Stimulated activated CD4-positive, alpha-beta T cell treated with anti-CD3 and anti-CD28 coated beads, Interleukin-4, amount 100 ng/mL, for 48 hours (primary cell): ENCODE measurements at places on chromosomes 5 and 9.
A peak's percentile ranks its signal among the peaks of the same experiment; 100 is the strongest.

DNA sequence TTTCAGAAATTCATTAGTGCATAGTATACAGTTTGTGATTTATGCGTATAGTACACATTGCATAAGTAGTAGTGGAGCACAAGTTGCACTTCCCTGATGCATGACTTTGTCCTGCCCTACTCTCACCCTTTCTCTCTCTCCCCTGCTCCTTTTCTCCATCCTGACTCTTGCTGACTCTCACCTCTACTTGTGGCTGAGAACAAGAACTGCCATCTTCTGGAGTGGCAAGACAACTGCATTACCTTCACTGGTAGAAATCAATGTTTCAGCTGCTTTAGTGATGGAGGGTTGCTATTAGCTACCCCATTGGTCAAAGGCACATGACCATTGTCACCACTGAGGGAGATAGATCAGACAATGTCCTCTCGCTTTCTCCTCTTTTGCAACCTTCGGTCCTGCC, 26.9 kb downstream of the SPEF2 start:
- DNase-seq: no peak

- DNase-seq: no peak
Observed at GRCh38 chr9:133818444-133818843, 80.3 kb upstream of the SARDH start.

- DNase-seq: no peak
Observed at GRCh38 chr9:8723195-8723594, 923.6 kb upstream of the DMAC1 start.

DNA sequence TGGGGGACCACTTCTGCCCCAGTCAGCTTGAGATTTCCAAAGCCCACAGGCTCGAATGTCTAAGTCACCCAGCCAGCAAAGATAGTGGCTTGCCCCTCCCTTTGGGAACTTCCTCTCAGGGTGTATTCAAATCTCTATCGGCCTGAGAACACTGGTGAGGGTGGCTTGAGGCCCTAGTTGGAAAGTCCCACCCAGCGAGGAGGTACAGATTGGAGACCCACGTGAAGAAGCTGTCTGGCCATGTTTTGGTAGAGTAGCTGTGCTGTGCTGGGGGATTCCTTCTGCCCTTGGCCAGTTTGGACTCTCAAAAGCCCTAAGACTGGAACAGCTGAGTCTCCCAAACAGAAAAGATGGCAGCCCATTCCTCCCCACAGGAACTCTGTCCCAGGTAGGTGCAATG, 172.7 kb upstream of the RIOK2 start:
- no peak for DNase-seq

DNA sequence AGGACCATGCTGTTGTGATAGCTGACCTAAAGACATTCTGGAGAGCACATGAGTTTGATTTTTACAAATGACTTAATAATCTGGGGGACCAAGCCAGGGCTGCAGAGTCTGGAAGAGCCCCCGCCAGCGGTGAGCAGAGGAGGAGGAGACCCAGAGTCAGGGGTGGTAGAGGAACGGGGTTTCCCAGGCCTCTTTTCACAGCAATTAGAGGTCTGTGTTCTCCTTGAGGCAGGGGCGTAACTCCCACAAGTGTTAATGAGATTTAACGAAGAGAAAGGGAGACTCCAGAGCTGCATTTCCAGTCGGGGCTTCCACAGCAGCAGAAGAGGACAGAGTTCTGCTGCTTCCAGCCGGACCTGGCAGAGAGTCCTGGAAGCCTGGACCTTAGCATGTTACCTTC, 137.9 kb upstream of the SLC24A2 start:
- DNase-seq: no peak

- DNase-seq: peak; percentile 24
Observed at GRCh38 chr5:139710319-139711066, 62.3 kb downstream of the CXXC5 start.

GRCh38 chr9:2019723-2020122, 4.6 kb downstream of the SMARCA2 start:
- no peak for DNase-seq

- no peak for DNase-seq
Observed at GRCh38 chr5:39466846-39467245, 42.1 kb upstream of the DAB2 start.

GRCh38 chr5:146441896-146442295, 5.2 kb upstream of the TCERG1 start:
- no peak for DNase-seq

GRCh38 chr5:86442036-86442745, 175.6 kb upstream of the COX7C start:
- DNase-seq: no peak

DNA sequence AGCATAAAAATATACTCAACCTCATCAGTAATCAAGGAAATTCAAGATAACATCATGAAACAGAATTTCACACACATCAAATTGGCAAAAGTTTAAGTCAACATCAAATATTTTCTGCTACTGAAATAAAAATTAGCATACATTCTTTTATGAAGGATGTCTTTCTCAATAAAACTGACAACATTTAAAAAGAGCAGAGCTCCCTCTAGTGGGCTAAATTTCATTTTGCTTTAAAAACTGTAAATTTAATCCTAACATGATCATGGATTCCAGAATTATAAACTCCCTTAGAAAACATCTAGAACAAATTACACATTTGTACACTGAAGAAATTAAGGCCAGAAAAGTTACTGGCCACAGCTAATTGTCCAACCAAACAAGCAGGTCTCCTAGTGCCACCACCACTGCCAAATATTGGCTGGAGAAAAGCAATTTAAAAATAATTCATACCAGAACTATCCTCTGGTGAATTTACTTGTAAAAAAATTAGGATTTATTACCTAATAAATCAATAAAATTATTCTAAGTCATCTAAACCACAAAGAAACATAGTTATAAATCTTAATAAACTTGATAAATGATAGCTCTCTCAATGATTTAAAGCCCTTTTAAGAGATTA, 31.2 kb downstream of the DEPDC1B start:
- DNase-seq: no peak

GRCh38 chr5:116681334-116682013, 106.9 kb upstream of the SEMA6A start:
- DNase-seq: no peak

DNA sequence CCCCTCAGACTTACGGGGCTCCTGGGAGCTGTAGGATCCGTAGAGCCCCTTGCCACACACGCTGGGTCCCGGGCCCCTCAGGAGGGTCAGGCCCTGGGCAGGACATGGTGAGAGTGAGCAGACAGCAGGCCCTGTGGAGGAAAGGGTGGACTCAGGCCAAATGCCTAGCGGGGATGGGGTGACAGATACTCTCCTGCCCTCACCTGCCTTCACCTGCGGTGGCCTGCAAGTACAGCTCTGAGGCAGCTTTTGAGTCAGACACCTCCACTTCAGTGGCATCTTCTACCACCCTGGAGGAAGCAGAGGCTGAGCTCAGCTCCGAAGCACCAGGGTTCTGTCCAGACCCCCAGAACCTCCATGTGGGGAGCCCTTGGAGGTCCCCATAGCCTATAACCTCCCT, 26.2 kb downstream of the SLC35A4 start:
- DNase-seq: no peak

DNA sequence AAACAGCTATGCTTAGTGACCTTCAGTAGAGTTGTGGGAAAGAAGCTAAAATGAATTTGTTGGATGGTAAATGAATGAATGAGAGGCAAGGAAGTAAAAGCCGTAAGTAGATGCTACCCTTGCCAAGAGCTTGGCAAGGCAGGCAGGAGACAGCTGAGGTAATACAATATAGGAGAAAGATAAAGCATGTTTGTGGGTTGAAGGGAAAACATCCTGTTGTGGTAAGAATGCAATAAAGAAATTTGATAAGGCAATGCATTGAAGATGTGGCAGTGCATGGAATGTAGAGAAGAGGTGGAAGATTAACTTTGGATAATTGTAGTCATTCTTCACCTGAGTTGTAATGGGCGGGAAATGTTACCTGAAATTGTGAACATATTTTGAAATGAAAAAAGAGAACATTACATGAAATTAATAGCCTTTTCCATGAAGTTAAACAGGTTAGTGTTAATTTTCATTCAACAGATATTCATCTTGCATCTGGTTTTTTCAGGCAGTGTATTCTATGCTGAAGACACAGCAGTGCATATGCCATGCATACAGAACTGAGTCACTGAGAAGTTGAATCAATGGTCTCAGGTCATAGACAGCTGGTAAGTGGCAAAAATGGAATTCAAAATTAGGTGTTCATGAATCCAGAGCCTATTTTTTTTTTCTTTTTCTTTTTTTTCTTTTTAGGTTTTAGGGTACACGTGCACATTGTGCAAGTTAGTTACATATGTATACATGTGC, 43.4 kb upstream of the SPINK5 start:
- no peak for DNase-seq

- no peak for DNase-seq
Observed at GRCh38 chr5:39486361-39486760, 61.6 kb upstream of the DAB2 start.

- no peak for DNase-seq
Observed at GRCh38 chr9:115883467-115884329, 269.9 kb upstream of the PAPPA start.

- DNase-seq: no peak
Observed at GRCh38 chr5:88925692-88926490, 42.9 kb upstream of the MEF2C start.

GRCh38 chr5:89759802-89760201, 649.8 kb downstream of the CETN3 start:
- no peak for DNase-seq

DNA sequence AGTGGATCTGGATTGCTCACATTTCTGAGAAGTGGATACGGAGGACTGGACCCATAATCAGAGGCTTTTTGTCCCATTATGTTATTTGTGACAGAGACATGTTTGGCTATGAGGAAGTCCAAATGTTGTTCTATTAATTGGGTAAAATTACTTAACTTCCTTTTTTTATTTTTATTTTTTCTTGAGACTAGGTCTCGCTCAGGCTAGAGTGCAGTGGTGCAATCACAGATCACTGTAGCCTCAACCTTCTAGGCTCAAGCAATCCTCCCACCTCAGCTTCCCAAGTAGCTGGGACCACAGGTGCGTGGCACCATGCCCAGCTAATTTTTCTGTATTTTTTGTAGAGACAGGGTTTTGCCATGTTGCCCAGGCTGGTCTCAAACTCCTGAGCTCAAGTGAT, 11.9 kb upstream of the PGGT1B start:
- no peak for DNase-seq

- DNase-seq: no peak
Observed at GRCh38 chr5:50807661-50808060, 141.2 kb downstream of the PARP8 start.

DNA sequence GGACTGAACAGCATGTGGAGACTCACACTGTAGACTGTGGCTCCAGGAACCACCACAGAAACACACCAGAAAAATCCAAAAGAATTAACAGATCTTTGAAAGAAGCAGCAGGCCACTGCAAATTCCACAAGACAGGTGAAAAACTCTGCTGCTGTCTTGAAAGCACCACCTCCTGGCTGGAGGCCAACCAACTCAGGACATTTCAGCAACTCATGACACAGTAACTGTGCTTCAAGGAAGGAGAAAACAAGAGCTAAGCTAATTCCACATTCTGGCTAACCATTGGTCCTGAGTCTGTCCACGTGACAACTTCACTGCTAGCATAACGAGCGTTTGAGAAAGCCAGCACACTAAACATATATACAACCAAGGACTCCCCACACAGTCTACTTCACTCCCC, 625.1 kb downstream of the PRELID2 start:
- no peak for DNase-seq

DNA sequence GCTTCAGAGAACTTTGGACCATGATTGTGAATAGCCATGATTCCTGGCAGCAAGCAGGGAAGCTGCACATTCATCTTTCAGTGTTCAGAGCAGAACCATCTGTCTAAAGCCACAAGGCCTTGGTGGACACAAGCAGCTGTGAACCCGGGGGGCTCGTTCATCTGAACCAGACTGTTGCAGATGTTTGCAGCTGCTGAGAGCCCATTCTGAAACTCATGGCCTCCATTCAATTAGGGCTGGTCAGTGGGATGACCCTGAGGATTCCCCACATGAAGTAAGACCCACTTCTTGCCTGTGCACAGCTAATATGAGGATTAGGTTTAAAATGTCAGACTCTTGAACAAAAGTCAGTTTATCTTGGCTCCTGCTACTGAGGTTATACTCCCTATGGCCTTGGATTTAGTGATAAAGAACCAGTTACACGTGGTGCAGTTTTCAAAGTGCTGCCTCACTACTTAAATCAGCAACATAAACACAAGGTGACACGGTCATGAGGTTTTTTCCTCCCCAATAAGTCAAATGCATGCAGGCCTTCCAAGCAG, 109.8 kb upstream of the IFNK start:
- no peak for DNase-seq

- no peak for DNase-seq
Observed at GRCh38 chr5:102107865-102108264, 188.2 kb downstream of the SLCO4C1 start.

- no peak for DNase-seq
Observed at GRCh38 chr9:73537561-73537960, 385.9 kb downstream of the ANXA1 start.

DNA sequence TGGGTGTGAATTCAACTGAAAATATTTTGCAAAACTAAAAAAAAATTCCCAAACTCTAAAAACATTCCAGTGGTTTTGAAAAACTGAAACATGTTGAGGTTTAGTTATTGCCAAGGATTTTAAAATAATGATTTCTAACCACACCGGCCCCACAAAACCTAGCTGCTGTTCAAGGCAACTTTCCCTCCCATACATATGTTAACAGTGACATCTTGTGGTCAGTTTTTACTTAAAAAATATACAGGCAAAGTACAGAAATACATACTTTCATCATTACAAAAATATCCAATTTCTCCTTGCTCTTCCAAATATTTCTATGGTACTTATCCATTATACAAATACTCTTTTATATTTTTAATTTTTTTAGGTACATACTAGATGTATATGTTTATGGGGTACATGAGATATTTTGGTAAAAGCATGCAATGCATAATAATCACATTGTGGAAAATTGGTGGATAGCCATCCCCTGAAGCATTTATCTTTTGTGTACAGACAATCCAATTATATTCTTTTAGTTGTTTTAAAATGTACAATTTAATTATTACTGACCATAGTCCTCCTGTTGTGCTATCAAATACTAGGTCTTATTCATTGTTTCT, 34.4 kb upstream of the MRPS30 start:
- DNase-seq: no peak

GRCh38 chr5:96648593-96648992, 13.6 kb upstream of the CAST start:
- no peak for DNase-seq

- peak; percentile 1 for DNase-seq
Observed at GRCh38 chr9:14511452-14511851, 181.8 kb downstream of the ZDHHC21 start.

DNA sequence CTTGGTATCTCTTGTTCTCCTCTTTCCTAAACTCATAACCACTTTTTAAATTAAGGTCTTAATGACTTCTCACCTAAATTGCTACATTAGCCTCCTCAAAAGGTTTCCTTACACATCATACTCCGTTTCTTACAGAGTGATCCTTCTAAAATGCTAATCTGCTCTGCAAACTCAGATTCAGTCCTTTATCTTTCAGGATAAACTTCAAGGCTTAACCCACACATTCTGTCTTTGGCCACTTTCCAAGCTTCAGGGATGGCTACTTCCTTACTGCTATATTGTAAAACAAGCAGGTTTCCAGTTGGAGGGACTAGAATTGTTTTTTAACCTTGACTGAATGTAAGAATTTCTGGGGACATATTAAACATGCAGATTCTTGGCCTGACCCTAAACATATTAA, 105.5 kb upstream of the CHD1 start:
- DNase-seq: no peak

- DNase-seq: no peak
Observed at GRCh38 chr9:22700171-22700570, 253.5 kb downstream of the DMRTA1 start.
